Stimulated activated CD4-positive, alpha-beta T cell treated with anti-CD3 and anti-CD28 coated beads, Interleukin-1b, Interleukin-23, amount 100 ng/mL, for 1 hour (primary cell): ENCODE measurements at places on chromosomes 7 and 10.

GRCh38 chr10:122466951-122467381 lies 5.6 kb downstream of the HTRA1 start:
- DNase-seq, result no peak

DNA sequence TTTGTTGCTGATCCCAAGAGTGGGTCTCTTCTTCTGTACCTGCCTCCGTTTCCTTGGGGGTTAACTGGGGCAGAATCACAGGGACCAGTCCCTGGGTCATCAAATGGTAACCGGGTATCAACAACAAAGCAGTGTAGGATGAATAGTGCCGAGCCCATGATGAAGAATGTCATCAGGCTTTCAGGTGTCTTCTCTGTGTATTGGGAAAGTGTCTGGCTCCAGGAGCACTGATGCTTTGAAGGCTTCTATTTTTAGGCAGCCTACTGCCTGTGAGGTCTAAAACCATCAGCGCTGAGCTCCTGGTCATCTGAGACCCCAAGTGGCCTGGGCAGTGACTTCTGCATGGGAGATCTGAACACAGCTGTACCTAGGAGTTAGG lies 48.2 kb upstream of the SHH start:
- DNase-seq, result no peak

GRCh38 chr10:44356139-44357022 lies 28.5 kb downstream of the CXCL12 start:
- DNase-seq, result no peak

- DNase-seq, result no peak
Measured at GRCh38 chr10:89134963-89135362, 72.2 kb downstream of the CH25H start.

DNA sequence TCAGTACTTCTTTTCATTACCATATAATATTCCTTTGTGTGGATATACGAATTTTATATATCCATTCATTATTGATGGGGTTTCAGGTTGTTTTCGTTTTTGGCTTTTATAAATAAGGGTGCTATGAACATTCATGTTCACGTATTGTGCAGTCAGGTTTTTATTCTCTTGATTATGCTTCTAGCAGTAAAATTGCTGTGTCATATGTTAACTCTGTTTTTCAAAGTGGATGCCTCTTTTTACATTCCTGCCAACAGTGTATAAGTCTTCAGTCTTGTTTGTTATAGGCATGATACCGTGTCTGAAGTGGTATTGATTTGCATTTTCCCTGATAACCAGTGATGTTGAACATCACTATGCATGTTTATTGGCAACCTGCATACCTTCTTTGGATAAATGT lies 127.1 kb upstream of the CNTNAP2 start:
- DNase-seq, result no peak

GRCh38 chr10:48575901-48576300 lies 29.0 kb downstream of the ARHGAP22 start:
- DNase-seq, result no peak

DNA sequence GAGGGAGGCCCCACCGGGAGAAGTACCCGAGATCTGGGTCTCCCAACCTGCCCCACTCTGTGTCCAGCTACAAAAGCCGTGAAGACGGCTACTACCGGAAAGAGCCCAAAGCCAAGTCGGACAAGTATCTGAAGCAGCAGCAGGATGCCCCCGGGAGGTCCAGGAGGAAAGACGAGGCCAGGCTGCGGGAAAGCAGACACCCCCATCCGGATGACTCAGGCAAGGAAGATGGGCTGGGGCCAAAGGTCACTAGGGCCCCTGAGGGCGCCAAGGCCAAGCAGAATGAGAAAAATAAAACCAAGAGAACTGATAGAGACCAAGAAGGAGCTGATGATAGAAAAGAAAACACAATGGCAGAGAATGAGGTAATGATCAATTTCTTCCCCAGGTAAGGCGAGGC lies 59.1 kb upstream of the PDCD4 start:
- no peak for DNase-seq

GRCh38 chr10:100148353-100149211 lies 37.2 kb downstream of the ERLIN1 start:
- peak; percentile 35 for DNase-seq

DNA sequence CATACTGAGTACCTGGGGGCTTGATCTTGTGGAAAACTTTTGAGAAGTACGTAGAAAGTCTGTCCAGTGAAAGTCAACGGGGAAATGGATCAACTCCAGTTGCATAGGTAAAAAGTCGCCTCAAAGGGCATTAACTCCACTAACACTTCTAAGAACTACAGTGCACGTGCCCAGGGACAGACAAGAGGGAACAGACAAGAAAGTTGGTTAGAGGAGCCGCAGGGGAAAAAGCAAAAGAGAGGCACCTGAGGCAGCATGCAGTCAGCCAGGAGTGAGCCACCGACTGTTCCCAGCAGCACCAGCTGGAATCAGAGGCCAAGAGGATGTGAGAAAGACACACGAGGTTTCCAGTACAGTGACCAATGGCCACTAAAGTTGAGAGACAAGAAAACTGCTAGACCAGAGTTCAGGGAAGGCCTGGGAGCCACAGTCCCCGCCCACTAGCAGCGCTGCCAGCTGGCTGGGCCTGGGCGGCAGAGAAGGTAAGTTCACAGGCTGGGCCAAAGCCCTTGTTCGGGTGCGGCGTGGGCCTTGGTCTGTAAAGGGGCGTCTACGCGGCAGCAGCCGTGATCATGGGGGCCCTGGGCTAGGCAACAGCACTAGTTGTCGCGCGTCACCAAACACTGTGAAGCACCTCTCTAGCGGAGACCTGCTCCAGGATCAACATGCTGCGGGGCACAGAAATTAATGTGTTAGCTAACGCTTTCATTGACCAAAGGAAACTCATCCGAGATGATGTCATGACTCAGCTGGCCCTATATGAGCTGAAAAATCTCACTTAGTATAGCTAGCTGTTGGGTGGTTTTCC lies 14.0 kb downstream of the ITGB1 start:
- DNase-seq, result no peak

DNA sequence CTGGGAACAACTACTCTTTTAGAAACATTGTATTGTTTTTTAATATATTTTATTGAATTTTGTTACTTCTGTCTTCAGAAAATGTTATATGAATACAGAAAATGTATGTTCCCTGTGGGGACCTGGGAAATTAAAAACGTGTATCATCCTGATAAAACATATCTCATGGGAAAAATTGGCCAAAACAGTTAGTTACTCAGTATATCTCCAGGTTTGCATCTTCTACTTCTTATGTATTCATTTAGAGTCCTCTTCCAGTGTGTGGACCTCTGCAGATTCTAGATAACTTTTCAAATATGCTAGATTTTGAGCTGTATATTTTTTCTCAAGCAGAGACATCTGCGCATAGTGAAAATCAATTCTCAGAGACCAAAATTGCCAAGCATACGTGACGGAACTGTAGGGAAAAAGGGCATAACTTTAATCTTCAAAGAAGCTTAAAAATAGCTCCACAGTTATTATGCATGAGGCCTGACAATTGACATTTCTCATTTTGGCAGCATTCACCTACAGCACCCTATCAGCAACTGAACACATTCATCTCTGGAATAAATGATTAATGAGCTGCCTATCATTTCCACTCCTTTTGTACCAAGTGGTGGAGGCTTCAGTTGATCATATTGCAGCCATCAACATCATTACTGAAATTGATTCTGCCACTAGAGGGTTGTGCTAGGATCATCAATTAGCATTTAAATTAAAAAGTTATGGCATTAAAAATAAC lies 26.4 kb upstream of the UMAD1 start:
- no peak for DNase-seq

DNA sequence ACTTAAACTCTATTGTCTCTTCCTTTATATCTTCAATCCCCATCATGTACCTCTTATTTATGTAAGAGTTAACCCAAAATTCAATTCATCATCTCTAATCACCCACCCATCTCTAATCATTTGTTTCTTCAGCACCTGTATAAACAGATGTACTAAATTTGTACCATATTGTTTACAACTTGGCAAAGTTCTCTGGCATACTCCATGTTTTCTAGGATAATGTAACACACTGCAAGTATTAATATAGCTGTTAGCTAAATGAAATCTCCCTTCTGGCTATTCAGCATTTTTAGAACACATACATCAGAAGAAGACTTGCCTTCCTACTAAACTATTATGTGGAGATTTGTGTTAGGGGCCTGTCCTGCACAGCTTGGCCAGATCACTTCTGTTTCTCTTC lies 33.1 kb downstream of the MALSU1 start:
- DNase-seq, result no peak

GRCh38 chr7:105678811-105679495 lies 97.7 kb upstream of the EFCAB10 start:
- DNase-seq, result no peak

- DNase-seq, result no peak
Measured at GRCh38 chr10:23015021-23015707, 80.2 kb upstream of the MSRB2 start.

GRCh38 chr7:80869821-80870751 lies 48.8 kb downstream of the SEMA3C start:
- DNase-seq, result no peak

GRCh38 chr7:32299133-32299702 lies 191.0 kb downstream of the LSM5 start:
- DNase-seq, result no peak

- DNase-seq, result no peak
Measured at GRCh38 chr7:24965831-24966708, 13.9 kb downstream of the OSBPL3 start.

DNA sequence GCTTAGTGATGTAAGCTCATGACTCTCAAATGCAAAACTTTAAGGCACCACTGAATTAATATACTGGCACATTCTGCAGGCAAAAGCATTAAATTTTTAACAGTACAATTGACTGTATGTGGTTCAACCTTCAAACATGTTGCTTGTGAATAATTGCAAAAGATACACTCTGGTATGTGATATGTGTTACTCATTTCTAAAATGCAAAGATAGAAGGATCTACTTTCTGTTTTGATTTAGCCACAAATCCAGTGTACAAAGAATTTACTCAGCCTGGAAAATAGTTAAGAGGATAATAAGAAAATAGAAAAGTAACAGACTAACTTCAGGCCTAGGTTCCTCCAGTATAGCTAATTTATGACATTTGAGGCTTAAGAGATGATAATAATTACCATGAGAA lies 66.6 kb upstream of the NOBOX start:
- DNase-seq, result no peak

GRCh38 chr7:122305475-122306319 lies 1.1 kb upstream of the FEZF1 start:
- DNase-seq, result no peak
